Colonic mucosa (tissue), 4 donors: ENCODE measurements at places on chromosomes 7 and 10.

DNA sequence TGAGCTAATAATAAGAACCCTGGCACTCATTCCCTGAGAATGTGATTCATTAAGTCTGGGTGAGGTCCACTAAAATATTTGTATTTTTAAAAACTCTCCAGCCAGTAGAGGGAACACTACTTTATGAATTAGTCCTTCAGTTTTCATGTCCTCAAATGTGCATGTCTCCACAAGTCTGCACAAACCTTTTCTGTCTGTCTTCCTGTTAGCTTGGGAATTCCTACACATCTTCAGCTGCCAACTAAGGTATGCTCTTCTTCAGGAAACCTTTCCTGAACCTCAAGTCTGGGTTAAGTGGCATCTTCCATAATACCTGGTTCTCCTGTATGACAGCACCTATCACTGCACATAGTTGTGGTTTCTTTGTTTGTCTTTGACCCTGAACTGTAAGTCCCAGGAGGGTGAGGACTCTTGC is 119.6 kb upstream of the MKX start:
- no peak for DNase-seq

DNA sequence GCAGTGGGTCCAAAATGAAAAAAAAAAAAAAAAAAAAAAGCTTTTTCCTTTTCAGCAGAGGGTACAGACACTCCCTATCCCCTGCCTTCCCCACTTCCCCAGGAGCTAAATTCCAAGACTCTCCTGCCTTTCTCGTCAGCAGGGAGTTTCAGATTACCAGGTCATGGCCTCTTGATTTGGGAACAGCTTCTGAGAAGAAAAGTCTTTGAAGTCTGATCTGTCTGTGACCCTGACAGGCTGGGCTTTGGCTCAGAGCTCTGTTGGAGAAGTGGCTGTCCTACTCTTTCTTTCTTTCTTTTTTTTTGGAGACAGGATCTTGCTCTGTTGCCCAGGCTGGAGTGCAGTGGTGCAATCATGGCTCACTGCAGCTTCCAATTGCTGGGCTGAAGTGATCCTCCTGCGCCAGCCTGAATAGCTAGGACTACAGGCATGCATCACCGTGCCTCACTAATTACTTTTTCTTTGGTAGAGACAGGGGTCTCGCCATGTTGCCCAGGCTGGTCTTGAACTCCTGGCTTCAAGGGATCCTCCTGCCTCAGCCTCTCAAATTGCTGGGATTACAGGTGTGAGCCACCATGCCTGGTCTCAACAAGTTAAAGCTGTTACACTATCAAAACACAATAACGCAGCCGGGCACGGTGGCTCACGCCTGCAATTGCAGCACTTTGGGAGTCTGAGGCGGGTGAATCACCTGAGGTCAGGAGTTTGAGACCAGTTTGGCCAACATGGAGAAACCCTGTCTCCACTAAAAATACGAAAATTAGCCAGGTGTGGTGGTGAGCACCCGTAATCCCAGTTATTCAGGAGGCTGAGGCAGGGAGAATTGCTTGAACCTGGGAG is 59.9 kb downstream of the COL26A1 start:
- DNase-seq = no peak

DNA sequence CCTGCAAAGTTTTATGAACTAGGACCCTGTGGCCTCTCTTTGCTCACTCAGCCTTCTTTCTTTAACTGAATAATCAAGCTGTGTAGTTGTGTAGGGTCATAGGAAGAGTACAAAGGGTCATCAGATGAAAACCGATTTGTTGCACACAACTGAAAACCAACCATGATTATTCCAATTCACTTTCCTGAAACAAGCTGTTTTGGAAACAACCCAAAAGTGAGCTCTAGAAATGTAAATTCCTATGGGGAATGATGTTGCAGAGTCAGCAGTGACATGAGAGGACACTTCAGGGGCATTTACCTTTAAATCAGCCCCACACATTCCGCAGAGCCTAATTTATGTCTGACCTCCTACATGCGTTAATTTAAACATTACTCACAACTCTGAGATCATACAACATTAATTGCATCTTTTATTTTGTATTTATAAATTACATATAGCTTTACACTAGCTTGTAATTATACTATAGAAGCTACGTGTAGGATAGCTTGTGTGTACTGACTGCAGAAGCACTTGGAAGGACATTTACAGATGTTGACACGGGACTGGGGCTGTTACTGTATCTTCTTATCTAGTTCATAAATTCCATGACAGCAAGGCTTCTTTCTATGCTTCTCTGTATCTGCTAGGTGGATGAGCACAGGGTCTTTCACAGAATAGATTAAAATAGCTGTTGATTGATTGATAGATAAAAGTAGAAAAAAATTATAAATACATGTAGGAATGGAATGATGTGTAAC is 139.9 kb upstream of the AKR1E2 start:
- no peak for DNase-seq

GRCh38 chr10:78892338-78893176 is 176.2 kb upstream of the ZMIZ1 start:
- DNase-seq = peak; percentile 11

GRCh38 chr7:132349075-132349474 is 227.2 kb downstream of the PLXNA4 start:
- DNase-seq = no peak

DNA sequence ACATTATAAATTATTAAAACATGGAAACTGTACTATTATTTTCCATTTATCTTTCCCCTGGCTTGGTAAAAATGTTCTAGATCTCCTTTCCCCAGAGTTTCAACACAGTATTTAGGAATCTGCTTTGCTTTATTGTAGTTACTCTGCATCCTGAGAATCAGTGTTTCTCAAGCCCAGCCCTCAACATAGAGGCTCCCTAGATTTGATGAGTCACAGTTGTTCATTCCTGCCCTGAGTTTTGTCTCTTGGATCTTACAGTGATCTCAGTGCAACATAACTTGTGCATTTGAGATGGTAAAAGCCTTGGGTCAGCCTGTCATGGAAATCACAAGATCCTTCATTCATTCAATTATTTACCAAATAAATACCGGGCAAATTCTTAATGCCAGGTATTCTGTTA is 63.0 kb downstream of the VAX1 start:
- DNase-seq = no peak

GRCh38 chr10:49618821-49619220 is 5.0 kb downstream of the CHAT start:
- no peak for DNase-seq

- no peak for DNase-seq
Observed at GRCh38 chr7:98230746-98231471, 19.7 kb downstream of the BHLHA15 start.

DNA sequence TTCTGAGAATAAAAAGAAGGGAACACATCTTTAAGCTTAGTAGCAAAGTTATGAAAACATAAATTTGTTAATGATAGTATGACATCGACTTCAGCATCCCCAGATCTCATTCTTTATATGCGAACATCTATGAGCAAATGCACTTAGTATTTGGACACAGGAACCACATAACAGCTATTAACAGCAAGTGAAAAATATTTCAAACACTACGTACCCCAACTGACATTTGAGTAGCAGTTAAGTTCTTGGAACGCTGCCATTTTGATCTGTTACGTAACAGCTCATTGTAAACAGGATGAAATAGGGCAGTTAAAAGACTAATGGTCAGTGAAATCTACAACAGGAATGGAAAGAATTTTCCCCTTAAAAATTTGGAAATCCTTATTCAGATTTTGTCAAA is 428.9 kb downstream of the TNS3 start:
- peak; percentile 34 for DNase-seq

- no peak for DNase-seq
Observed at GRCh38 chr10:103931603-103932002, 13.6 kb upstream of the STN1 start.

DNA sequence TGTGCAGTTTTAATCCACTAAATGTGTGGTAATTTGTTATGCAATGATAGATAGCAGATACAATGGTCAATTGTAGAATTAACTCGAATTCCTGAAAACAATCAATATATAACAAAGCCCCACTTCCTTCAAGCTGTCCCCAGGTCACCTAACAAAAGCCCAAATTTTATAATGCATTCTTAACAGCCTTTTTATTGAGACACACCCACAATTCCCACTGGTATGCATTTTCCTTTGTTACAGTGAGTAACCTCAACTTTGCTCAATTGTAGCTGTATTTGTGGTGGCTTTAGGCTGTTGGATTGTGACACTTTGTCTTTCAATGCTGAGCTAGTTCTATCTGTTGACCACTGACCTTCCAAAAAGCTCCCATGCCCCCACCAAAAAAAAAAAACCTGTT is 279.8 kb upstream of the CACNA2D1 start:
- DNase-seq = no peak

- no peak for DNase-seq
Observed at GRCh38 chr10:12566161-12567115, 217.1 kb downstream of the CAMK1D start.

DNA sequence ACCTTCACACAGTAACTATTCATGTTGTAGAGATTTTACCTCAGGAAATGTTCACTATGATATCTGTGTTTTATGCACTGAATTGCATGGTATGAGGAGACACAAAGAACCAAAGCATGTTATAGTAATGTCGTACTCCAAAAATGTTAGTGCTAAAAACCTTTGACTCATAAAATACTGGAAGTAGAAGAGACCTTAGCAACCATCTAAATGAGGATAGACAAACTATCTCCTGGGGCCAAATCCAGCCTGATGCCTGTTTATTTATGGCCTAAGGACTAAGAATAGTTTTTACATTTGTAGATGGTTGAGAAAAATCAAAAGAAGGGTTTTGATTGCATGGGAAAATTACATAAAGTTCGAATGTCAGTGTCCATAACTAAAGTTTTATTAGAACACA is 535.1 kb downstream of the INHBA start:
- no peak for DNase-seq

DNA sequence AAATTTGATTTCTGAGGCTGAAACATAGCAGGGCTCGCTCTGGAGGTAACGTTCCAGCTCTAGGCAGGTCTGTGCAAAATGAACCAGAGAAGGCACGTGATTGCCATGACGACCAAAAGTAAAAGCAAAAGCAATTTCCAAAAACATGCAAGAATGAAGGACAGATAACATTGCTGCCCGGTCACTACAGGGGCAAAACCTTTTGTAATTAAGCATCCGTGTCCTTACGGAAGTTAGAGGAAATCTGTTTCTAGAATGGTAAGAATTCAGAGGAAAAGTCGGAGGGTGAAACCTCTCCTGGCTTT is 2.9 kb downstream of the KLF6 start:
- DNase-seq = peak; percentile 35

GRCh38 chr7:25386311-25386744 is 158.0 kb upstream of the NPVF start:
- no peak for DNase-seq

DNA sequence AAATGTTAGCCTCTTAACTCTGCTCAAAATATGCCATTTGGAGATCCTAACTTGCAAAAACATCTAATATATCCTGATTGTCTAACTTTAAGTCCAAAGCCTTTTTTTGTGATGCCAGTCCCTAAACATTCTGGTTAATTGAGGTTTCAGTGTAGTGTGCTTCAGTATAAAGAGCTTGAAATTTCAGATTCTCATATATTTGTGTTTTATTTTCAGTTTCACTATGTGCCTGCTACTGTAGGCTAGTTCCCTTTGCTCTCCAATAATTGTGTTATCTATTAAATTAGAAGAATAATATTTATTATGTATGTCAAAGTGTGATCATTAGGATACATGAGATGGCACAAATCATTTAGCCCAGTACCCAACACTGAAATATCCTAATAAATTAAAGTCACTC is 1361.2 kb downstream of the XPNPEP1 start:
- no peak for DNase-seq

- DNase-seq = no peak
Observed at GRCh38 chr10:107434854-107435253, 270.3 kb upstream of the SORCS1 start.

DNA sequence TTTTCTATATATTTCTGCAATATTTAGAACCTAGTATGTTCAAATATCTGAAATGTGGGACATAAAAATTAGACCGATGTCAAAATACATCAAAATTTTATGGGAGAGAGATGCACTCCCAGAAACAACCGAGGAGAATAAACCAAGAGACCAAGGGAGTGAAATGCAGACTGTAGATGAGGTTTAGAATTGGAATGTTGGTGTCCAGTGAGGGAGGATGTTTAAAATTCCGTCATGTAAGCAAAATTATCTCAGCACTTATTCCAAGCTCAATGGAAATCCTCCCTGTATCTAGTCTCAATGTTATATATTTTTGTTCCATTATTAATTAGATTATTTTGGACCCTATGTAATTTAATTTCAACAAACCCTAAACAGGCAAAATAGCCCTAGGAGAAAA is 61.9 kb upstream of the MAGI2 start:
- no peak for DNase-seq

- no peak for DNase-seq
Observed at GRCh38 chr7:3371601-3372000, 70.5 kb downstream of the SDK1 start.

DNA sequence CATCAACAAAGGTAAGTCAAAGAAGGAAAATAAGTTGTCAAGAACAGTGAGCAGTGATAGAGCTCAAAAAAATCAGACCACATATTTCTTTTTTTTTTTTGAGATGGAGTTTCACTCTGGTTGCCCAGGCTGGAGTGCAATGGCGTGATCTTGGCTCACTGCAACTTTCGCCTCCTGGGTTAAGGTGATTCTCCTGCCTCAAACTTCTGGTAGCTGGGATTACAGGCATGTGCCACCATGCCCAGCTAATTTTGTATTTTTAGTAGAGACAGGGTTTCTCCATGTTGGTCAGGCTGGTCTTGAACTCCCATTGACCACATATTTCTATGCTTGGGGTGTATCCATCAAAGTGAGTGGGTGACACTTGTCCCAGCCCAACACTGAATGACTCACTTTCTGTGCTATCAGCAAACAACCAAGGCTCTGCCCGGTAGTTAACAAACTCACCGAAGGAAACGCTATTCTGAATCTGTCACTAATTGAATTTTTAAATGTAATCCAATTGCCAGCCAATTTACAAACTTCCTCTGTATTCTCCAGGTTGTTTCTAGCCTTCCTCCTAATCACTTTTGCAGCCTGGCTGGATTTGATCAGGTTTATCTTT is 19.6 kb upstream of the SMNDC1 start:
- no peak for DNase-seq

GRCh38 chr10:48330269-48330668 is 23.8 kb downstream of the MAPK8 start:
- DNase-seq = no peak

- peak; percentile 92 for DNase-seq
Observed at GRCh38 chr10:132446661-132447445, 49.9 kb downstream of the PWWP2B start.
